ENCODE measurements at places on chromosomes 2 and 18. TPM values are rescaled to one million over a fixed set of nuclear protein-coding genes. Genes with fewer than 3 reads are reported as not detected.

The SCN7A gene
- not detected for polyA plus RNA-seq

The SERPINB7 gene
- 149 TPM for polyA plus RNA-seq

GRCh38 chr2:96918754-96919550 lies 49.1 kb upstream of the SEMA4C start:
- DNase-seq: no peak

DNA sequence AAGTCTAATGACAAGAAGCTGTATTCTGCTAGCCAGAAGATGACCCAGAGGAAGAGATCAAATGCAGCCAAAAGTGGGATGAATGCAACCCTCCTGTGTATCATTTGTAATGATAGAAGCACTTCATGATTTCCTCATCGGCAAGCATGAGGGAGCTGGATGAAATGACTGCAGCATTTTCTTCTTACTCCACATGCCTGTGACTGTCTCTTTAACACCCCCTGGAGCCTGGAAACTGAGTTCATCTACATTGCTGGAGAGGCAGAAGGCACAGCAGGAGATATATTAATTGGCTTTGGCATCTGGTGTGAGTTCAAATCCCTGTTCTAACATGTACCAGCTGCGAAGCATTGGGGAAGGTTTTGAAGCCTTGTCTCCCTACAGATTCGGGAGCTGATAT lies 37.7 kb downstream of the ID2 start:
- DNase-seq: no peak

DNA sequence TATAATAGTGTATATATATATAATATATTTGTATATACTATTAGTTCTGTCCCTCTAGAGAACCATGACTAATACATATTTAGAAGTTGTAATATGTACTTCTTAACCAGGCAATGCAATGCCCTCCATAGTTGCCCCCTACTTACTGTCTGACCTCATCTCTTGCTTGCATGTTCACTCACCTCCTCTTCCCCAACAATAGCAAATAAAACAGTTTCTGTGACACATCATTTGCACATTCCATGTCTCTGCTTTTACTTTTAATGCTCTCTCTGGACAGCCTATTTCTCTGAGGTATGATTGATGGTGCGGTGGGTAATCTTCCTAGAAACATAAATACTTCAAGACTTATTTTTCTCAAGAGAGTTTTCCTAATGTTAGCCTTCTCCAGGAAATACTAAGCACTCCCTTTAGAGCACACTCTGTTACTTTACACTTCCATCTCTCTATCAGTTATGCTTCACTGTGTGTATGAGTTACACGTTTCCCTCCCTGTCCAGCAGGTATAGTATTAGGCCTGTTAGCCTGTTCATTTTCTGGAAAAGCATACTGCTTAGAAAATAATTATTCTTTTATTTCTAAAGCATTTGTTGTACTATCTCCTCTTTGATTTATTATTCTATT lies 295.6 kb upstream of the LRATD1 start:
- no peak for DNase-seq

The ALPP gene
- not detected for polyA plus RNA-seq

- peak; percentile 66 for DNase-seq
Measured at GRCh38 chr2:226079671-226080181, 680.2 kb downstream of the NYAP2 start.

DNA sequence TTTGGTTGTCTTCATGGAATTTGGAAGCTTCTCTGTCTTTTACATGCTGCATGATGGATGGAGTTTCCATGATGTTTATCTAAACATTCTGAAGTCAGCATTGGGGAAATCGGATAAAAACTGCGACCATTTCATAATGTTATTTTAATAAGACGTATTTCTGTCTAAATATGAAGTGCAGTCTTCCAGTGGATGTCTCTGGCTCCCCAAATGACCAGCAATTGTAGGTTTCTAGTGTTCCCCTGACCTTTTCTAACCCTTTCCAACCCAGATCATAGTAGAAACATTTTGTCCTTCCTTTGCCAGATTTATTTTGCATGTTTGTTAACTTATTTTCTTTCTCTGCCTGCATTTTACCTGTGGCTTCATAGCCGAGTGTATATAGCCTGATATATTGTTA lies 559.3 kb downstream of the ADCYAP1 start:
- no peak for DNase-seq

DNA sequence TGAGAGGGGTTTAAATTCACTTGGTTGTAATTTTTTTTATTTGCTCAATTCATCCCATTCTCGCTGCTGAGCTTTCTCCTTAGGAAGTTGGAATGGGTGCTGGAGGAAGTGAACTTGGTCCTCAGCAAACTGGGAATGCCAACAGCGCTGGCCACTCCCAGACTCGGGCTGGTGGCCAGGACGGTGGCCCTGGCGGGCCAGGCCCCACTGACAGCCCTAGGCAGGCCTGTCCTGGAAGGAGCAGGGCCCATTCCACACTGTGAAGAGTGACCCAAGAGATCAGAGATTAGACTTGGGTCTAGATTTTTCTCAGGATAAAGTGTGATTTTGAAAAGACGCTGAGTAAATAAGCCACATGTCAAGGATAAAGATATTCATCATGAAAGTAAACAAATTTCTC lies 132.7 kb downstream of the HDAC4 start:
- no peak for DNase-seq

DNA sequence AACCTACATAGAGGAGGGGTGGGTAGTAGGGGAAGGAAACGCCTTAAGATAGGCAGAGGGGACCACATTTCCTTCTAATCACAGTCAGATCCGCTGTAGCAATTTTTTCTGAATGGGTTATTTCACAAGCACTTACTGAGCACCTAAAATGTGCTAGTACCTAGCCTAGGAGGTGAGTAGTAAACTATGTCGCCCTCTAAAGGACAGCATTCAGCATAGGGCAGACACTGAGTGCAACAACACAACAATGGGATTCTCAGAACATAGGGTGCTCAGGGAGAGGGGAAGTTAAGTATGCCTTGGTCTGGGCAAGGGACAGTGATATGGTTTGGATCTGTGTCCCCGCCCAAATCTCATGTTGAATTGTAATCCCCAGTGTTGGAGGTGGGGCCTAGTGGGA lies 166.1 kb upstream of the RAB6C start:
- DNase-seq: no peak

The STARD6 gene
- polyA plus RNA-seq: not detected
